ENCODE measurements at places on chromosomes 12 and 14.
A peak's percentile ranks its signal among the peaks of the same experiment; 100 is the strongest.

- no peak for DNase-seq
These were observed 188.9 kb downstream of the CAND1 start for GRCh38 chr12:67457778-67458665.

- no peak for DNase-seq
These were observed 48.6 kb downstream of the ITPK1 start for GRCh38 chr14:93067088-93067487.

GRCh38 chr12:79351251-79351650 is 339.5 kb downstream of the PAWR start:
- no peak for DNase-seq

DNA sequence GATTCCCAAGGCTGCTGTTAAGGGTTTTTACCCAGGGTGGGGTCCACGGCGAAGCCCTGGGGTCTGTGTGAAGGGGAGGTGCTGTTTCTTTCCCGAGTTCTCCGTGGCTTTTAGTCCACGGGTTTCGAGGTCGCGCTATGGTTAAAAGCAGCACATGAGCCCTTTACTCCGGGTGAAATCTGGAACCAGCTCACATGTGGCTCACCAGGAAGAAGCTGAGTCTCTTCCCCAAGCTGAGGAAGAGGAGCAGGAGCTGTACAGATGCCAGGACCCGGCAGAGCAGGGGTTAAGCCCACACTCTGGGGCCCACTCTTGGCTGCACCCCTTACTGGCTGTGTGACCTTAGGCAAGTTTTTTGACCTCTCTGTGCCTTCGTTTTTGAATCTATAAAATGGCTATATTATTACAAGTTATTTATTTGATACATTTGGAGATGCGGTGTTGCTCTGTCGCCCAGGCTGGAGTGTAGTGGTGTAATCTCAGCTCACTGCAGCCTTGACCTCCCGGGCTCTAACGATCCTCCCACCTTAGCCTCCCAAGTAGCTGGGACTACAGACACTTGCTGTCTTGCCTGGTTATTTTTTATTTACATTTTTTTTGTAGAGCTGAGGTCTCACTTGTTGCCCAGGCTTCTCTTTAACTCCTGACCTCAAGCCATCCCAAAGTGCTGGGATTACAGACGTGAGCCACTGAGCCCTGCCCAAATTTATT is 266.3 kb downstream of the AACS start:
- no peak for DNase-seq

DNA sequence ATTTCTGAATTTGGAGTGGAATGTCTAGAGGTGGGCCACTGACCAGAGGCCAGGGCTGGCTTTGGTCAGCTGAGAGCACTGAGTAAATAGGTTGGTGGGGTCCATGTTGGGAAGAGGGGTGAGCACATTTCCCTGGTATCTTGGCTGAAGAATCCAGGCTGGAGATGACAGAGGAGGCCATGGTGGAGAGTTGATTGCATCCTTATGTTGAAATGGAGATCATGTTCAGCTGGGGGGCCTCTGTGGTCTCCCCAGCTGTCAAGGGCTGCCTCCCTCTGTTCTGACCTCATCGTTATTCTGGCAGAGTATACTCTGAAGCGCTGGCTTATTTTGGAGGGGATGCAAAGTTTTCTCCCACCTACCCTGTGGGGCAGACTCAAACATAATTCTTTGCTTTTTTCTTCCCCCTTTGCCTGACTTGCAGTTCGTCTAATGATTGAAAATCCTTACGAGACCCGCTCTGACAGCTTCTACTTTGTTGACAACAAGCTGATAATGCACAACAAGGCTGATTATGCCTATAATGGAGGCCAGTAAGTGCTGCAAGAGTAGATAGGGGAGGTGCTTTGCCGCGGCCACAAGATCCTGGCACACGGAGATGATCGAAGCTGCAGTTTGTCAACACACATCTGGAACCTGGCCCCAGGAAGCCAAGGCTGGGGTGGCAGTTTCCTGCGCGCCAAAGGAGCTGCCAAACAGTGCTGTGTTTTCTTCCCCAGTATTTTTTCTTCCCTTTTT is 6.0 kb upstream of the ACADS start:
- no peak for DNase-seq

DNA sequence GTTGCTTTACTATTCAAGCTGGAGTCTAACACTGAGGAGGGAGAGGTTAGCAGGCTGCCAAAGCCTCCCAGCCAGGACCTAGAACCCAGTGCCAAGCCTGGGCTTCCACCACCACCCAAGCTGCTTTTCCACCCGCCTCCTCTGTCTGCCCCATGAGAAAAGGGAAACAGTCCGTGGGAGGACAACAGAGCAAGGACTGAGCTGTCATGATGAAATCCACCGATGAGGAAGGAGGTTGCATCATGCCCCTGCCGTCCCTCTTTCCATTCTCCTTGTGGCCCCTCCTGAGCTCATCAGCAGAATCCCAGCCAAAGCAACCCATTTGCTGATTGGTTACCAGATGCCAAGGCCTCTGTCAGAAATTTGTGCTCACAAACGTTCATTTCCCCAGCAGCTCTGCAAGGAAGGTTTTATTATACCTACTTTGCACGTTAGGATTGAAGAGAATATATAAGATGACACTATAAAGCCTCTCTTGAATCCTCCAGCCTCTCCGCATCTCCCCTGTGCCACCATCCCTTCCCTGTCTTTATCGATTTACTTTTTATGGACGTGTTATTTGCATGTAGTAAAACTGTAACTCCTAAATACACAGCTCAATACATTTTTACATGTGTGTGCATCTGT is 6.3 kb upstream of the SERPINA1 start:
- DNase-seq: no peak

DNA sequence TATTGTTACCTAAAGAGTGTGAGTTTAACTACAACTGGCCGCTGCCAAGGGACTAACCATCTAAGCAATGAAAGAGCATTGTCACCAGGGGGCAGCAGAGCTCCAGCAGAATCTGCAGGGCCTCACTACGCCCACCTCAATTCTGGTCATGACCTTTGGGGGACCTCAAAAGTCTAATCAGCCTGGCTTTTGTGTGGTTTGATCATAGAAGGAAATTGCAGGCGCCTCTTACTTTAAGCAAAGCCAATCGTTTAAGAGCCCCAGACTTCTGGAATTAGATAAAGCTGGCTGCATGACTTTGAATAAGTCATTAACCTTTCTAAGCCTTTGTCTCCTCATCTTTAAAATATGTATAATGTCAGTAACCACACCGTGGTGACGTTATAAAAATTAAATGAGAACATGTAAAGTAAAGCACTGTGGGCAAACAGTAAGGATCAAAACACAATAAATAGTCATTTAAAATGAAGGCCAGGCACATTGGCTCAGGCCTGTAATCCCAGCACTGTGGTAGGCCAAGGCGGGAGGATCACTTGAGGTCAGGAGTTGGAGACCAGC is 58.6 kb downstream of the TBX3 start:
- DNase-seq: peak; percentile 74

GRCh38 chr12:16187660-16188059 is 89.8 kb downstream of the SLC15A5 start:
- DNase-seq: no peak

DNA sequence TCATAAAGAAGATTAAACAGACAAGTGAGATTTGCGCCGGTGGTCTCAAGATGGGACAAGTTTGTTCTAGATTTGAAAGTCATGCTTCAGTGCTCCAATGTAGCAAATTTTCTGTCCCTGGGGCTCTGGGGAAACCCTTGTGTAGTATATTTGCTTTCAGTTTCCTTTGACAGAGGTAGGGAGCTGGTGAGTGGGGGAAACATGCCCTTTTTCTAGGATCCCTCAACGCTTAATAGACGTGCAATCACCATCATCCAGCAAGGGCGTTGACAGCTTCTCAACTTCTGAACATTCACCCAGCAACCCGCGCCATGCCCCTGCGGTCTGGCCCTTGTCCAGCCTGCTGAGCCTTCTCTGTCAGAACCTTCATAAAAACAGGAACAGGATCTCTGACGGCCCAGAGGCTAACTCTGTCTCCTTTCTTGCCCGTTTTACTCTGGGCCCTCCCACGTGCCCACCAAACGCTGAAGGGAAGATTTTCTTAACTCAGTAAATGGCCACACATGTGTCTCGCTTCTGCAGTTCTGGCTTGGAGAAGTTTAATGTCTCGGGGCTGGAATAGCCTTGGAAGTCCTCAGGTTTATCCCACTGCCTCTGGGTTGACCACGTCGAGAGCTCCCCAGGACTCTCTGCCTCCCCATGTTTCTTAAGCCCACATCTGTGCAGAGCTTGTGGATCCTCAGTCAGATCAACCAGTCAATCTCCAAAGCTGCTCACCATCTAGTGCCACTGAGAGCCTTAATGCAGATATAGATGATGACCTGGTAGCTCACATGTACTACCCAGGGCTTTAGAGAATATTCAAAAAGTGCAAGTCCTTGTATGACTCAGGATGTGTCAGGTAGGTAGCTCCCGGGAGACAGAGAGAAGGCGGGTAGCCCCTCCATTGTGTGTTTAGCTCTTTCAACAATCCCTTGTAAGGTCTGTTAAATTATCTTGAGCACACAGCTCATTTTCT is 58.1 kb upstream of the CCND2 start:
- DNase-seq: no peak

DNA sequence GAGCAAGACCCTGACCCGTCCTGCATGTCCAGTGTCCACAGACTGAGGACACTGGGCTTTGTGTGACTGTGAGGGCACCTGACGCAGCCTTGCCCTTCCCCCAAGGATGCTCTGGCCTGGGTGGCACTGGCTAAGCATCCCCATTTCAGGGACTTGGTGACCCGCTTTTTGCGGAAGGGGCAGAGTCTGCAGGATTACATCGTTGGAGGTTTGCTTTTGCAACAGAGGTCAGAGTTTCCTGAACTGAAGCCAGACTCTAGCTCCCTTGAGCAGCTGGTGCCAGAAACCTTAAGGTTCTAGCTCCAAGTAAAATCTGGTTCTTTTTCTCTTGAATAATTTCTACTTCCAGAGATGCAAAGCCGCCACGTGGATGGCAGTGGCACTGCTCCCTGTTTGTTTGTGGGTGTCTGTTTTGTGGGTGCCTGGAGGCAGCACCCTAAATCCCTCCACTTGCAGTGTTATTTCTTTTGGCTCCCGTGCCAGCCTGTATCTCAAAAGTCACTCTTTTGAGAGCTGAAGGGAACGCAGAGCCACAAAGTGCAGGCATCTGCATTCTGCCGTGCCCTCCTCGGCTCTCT is 184.7 kb downstream of the TSPAN9 start:
- no peak for DNase-seq

Measured in iPS-NIHi11 (cell line).